ENCODE measurements at places on chromosomes 6 and 20. TPM values are rescaled to one million over a fixed set of nuclear protein-coding genes. Genes with fewer than 3 reads are reported as not detected.

BNIP5 gene
- polyA plus RNA-seq = not detected

DNA sequence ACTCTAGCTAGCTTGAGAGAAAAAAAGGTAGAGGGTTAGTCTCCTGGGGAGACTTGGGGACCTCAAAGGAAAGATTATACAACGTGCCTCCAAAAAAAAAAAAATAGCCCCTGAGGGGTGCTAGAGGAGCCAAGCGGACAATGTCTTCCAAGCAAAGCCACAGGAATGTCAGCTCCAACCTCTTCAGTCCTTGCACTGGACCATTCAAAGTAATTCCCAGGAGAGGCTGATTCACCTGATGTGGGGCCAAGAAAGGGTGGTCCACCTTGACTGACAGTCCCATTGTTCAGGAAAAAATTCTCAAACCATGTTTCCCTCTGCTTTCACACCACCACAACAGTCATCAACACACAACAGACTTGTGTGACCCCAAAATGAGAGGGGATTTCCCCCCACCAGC lies 30.7 kb downstream of the ASIP start:
- peak; percentile 38 for DNase-seq

RAET1L gene
- 3.3 TPM for polyA plus RNA-seq

RUNX2 gene
- polyA plus RNA-seq = 0.93 TPM
